Type B pancreatic cell (in vitro differentiated cells): ENCODE measurements at places on chromosomes 12 and 14. TPM values are rescaled to one million over a fixed set of nuclear protein-coding genes. Genes with fewer than 3 reads are reported as not detected.
A peak's percentile ranks its signal among the peaks of the same experiment; 100 is the strongest.

Gene POTEG
- not detected in 2 replicates for total RNA-seq

Gene IQSEC3
- 3.7 and 4.2 TPM in 2 replicates for total RNA-seq

Gene WNT1
- 28.9 TPM in 1 of 2 replicates, not detected in the other for total RNA-seq

Gene KRT6A
- 9.9 and 41.6 TPM in 2 replicates for total RNA-seq

Gene CPM
- 56.2 and 58.1 TPM in 2 replicates for total RNA-seq

Gene LRFN5
- 1.3 and 4.6 TPM in 2 replicates for total RNA-seq

Gene RPL10L
- not detected in 2 replicates for total RNA-seq

Gene LUM
- 32.8 and 49.5 TPM in 2 replicates for total RNA-seq

Gene NUDT14
- 33.3 and 49.6 TPM in 2 replicates for total RNA-seq

Gene GALNT16
- 2.9 and 12.4 TPM in 2 replicates for total RNA-seq

Gene SLC39A5
- 23.0 and 37.7 TPM in 2 replicates for total RNA-seq

GRCh38 chr14:26394150-26394810 is 203.6 kb downstream of the NOVA1 start:
- H3K27ac ChIP-seq, result peak overlapping the region; percentile 85
- no peaks in the 10 kb centered on the region for H3K36me3 ChIP-seq
- no peak for DNase-seq
- peaks cover 16% of the 10 kb centered on the region for H3K4me1 ChIP-seq
- H3K27me3 ChIP-seq, result peaks cover 19% of the 10 kb centered on the region

GRCh38 chr14:30803185-30803584 is 71.2 kb upstream of the COCH start:
- no peak for DNase-seq
- H3K36me3 ChIP-seq, result no peaks in the 10 kb centered on the region
- no peak overlapping the region for H3K4me3 ChIP-seq
- peaks cover 5% of the 10 kb centered on the region for H3K27me3 ChIP-seq
- peaks cover 6% of the 10 kb centered on the region for H3K4me1 ChIP-seq
- no peak overlapping the region for H3K27ac ChIP-seq

DNA sequence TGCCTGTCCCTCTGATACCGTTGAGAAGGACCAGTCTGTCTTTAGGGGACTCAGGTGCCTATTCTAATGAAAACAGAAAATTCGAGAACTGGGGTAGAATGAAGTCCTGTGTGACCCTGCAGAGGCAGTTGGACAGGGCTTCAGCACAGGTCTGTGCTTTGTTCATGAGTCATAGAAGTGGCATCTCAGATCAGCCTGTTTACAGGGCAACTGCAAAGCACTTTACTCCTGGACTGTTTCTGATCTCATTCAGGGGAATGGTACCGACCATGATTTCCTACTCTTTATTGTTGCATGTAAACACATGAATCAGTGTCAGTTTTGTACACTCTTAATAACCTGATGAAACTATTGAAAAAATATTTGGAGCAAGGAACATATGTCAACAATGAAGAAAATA is 1517.0 kb downstream of the AACS start:
- H3K27ac ChIP-seq, result no peak overlapping the region
- H3K36me3 ChIP-seq, result no peaks in the 10 kb centered on the region
- H3K4me3 ChIP-seq, result no peak overlapping the region

GRCh38 chr14:52299692-52300278 is 14.3 kb upstream of the PTGER2 start:
- H3K36me3 ChIP-seq, result no peaks in the 10 kb centered on the region
- no peak overlapping the region for H3K27ac ChIP-seq
- H3K4me3 ChIP-seq, result no peak overlapping the region
- no peak for DNase-seq
- H3K4me1 ChIP-seq, result no peaks in the 10 kb centered on the region

DNA sequence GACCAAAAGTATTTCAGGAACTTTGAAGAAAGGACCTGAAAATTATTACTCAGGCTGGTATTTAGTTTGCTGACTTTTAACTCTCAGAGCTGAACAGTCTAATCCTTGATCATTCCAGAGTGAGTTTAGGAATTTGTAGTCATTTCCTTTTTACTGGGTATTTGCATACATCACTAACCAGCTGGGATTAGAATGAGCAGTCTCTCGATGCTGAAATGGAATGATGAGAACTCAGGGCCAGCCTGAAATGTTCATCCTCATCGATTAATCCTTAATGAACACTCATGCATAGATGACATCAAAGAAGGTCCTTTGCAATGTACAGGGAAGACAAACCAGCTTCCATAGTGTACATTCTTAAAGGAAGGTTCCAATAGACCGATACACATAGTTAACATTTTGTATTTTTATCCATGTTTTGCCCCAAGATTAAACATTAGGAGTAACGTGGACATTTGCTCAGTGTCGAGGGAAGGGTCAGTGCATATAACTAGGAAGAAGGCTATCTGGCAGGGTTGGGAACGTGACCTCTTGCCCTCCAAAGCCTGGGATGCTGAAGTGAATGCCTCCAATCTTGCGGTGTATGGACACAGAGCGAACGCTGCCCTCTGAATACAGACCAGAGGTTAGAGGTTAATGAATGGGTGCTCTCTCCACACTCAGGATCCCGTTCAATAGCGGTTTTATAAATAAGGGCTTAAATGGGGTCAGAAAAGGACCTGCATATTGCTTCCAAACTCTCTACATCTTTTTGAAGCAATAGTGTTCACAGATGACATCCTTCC is 14.5 kb downstream of the FBXL14 start:
- H3K27me3 ChIP-seq, result peaks cover 45% of the 10 kb centered on the region
- H3K27ac ChIP-seq, result no peak overlapping the region
- H3K4me1 ChIP-seq, result peaks cover 35% of the 10 kb centered on the region
- peaks cover 7% of the 10 kb centered on the region for H3K36me3 ChIP-seq

GRCh38 chr14:102717276-102717675 is 60.0 kb upstream of the TRAF3 start:
- no peaks in the 10 kb centered on the region for H3K27me3 ChIP-seq
- H3K4me1 ChIP-seq, result peaks cover 4% of the 10 kb centered on the region

- H3K36me3 ChIP-seq, result no peaks in the 10 kb centered on the region
- DNase-seq, result no peak
- no peak overlapping the region for H3K27ac ChIP-seq
- no peak overlapping the region for H3K4me3 ChIP-seq
These were observed 55.7 kb downstream of the TMX1 start for GRCh38 chr14:51295646-51296263.

DNA sequence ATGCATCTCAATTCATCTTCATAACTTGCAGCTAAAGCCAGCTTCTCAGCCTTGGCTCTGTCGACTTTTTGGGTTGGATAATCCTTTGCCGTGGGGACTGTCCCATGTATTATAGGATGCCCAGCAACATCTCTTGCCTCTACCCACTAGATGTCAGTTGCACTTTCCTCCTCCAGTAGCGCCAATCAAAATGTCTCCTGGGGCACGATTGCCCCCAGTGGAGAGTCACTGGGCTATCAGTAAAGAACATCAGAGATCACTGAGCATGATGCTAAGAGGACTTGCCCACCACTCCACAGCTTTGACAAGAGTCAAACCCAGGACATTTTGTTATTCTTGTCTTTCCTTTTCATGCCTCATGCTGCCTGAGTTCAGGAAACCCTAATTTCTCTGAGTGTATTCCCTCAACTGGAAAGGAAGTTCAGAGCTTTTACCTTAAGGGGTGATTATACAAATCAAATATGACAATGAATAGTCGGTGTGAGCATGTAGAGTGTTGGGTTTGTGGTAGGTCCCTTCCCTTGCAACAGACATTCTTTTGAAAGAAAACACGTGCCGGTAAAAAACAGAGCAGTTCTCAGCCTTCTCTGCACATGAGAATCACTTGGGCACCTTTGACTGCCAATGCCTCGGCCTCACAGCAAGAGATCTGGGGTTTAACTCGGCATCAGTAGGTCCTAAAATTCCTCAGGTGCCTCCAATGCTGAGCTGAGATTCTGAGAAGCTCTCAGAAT is 980.6 kb downstream of the VRK1 start:
- H3K4me3 ChIP-seq, result no peak overlapping the region
- H3K27me3 ChIP-seq, result no peaks in the 10 kb centered on the region
- peaks cover 5% of the 10 kb centered on the region for H3K4me1 ChIP-seq
- peak overlapping the region; percentile 74 for H3K27ac ChIP-seq
- DNase-seq, result no peak
- peaks cover 4% of the 10 kb centered on the region for H3K36me3 ChIP-seq

GRCh38 chr12:53187145-53187899 is 6.6 kb upstream of the CSAD start:
- H3K4me1 ChIP-seq, result peaks cover 19% of the 10 kb centered on the region
- no peaks in the 10 kb centered on the region for H3K27me3 ChIP-seq
- H3K36me3 ChIP-seq, result peaks cover 45% of the 10 kb centered on the region
- no peak overlapping the region for H3K4me3 ChIP-seq

GRCh38 chr14:72888192-72888591 is 5.7 kb downstream of the DPF3 start:
- DNase-seq, result no peak
- H3K4me1 ChIP-seq, result peaks cover 4% of the 10 kb centered on the region
- H3K4me3 ChIP-seq, result no peak overlapping the region
- peaks cover 64% of the 10 kb centered on the region for H3K27me3 ChIP-seq
- no peak overlapping the region for H3K27ac ChIP-seq

GRCh38 chr14:63510538-63510937 is 32.6 kb downstream of the PPP2R5E start:
- no peak for DNase-seq
- no peak overlapping the region for H3K27ac ChIP-seq
- H3K4me1 ChIP-seq, result peaks cover 28% of the 10 kb centered on the region
- no peak overlapping the region for H3K4me3 ChIP-seq
- no peaks in the 10 kb centered on the region for H3K27me3 ChIP-seq

DNA sequence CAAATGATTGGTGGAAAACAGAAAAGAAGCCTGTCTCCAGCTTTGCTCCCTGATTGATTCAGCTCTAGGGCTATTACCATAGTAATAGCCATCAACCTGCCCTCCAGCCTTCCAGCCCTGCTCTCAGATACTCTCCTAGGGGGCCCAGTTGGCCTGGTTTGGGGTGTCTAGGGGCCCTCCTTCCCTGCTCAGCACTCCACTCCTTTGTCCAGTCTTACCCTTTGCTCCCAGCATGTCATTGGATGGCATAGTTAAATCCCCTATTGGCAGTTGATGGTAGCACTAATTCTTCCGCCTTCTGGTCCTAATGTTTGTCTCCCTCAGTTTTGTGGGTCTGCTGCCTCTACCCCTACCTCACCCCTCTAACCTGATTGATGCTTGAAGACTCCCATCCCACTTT is 175.4 kb upstream of the PELI2 start:
- no peaks in the 10 kb centered on the region for H3K4me1 ChIP-seq
- no peaks in the 10 kb centered on the region for H3K36me3 ChIP-seq
- no peak for DNase-seq
- H3K27me3 ChIP-seq, result no peaks in the 10 kb centered on the region

DNA sequence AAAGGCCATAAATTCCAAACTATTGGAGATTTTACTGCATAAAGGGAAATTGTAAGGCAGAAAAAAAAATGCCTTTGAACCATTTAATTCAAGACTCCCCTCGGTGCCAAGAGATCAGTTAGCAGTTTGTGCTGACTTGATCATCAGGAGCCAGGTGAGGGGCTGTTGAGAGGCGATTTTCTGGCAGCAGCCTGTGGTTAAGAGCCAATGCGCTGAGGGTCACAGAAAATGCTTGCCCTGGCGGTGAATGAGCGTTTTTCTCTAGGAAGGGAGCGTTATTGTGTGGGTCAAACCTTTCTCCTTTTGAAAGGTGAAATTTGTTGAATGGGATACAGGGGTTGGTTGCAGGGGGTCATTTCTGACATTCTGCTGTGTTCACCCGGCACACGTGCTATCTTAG is 4.7 kb downstream of the SRRM4 start:
- DNase-seq, result no peak
- H3K27me3 ChIP-seq, result peaks cover 76% of the 10 kb centered on the region
- H3K36me3 ChIP-seq, result no peaks in the 10 kb centered on the region
- H3K4me3 ChIP-seq, result no peak overlapping the region
- no peak overlapping the region for H3K27ac ChIP-seq
- no peaks in the 10 kb centered on the region for H3K4me1 ChIP-seq

DNA sequence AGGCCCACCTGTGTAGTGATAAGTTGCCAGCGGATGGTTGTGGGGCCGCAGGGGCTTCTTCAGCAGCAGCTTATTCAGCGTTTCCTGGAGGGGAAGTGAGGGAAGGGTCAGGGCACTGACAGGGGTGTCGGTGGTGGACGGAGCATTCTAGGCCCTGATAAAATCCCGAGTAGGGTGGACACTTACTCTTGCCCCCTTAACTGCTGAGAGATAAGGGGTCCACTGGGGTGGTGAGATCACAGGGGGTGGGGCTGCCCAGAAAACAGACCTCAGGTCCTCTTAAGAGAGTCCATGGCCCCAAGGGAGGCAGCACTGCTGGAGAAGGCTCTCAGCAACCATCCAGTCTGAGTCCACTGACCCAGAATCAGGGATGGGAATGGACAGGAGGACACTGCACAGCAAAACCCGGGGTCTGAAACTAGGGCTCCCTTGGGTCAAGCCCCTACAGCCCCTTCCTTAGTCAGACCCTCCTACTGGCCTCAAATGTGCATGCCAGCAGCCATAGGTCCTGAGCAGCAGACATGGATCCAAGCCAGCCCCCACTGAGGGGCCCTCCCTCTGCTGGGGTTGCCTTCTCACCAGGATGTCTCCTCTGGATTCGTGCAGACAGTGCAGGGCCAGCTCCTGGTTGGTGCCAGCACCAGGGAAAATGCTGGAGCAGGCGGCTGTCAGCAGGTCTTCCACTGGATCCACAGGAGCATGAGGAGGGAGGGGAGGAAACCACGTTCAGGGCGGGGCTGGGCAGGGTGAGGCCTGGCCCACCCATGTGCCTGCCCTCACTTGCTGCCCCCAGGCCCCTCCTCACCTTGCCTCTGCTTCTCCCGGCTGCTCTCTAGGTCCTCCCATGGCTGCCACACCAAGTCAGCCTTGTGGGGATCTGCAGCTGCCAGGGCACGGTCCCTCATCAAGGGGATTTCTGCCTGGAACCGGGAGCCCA is 12.1 kb upstream of the PNMA1 start:
- H3K36me3 ChIP-seq, result peaks cover 27% of the 10 kb centered on the region
- H3K27me3 ChIP-seq, result no peaks in the 10 kb centered on the region
- H3K27ac ChIP-seq, result no peak overlapping the region
- no peak for DNase-seq
- H3K4me3 ChIP-seq, result no peak overlapping the region

- H3K4me1 ChIP-seq, result no peaks in the 10 kb centered on the region
- no peak overlapping the region for H3K4me3 ChIP-seq
- no peak for DNase-seq
- peaks cover 22% of the 10 kb centered on the region for H3K36me3 ChIP-seq
- no peak overlapping the region for H3K27ac ChIP-seq
These were observed 48.7 kb upstream of the ATF1 start for GRCh38 chr12:50715174-50715573.

DNA sequence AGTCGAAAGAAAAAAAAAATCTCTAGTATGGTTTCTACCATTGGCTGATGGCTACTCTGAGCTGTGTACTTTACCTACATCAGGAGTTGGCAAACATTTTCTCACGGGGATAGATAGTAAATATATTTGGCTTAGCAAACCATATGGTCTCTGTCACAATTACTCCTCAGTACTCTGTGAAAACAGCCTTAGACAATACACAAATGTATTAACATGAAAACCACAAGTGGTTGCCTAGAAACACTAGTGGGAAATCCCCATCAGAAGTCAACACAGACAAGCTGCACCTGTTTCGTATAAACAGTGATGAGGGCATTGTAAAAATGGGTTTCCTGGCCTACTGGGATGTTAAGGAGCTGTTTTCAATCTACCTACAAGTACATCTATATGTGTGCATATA is 84.6 kb upstream of the NAV3 start:
- H3K27ac ChIP-seq, result no peak overlapping the region
- H3K4me3 ChIP-seq, result no peak overlapping the region
- no peaks in the 10 kb centered on the region for H3K27me3 ChIP-seq
